ENCODE measurements at places on chromosomes 11 and 22. TPM values are rescaled to one million over a fixed set of nuclear protein-coding genes. Genes with fewer than 3 reads are reported as not detected.

Gene OR56A1
- polyA plus RNA-seq: not detected

Gene TRIM48
- polyA plus RNA-seq: not detected

Gene POU2AF2
- polyA plus RNA-seq: not detected

Gene OR2AG1
- polyA plus RNA-seq: not detected

Gene AIFM3
- 0.25 TPM for polyA plus RNA-seq

Gene SAA4
- not detected for polyA plus RNA-seq

Gene OR8J1
- not detected for polyA plus RNA-seq

Gene MYEOV
- 3.6 TPM for polyA plus RNA-seq

Gene TIMM10B
- 32.5 TPM for polyA plus RNA-seq

Gene ATP6V1E1
- 140 TPM for polyA plus RNA-seq

Gene FANCF
- 4.1 TPM for polyA plus RNA-seq

Gene TRPM5
- not detected for polyA plus RNA-seq

Gene FOLR1
- polyA plus RNA-seq: 1.2 TPM

Gene PDGFB
- polyA plus RNA-seq: 0.13 TPM

Gene GP1BB
- polyA plus RNA-seq: 1.3 TPM

Gene MRGPRE
- polyA plus RNA-seq: not detected
